ENCODE measurements at places on chromosomes 7 and 10.

- no peak for DNase-seq
Observed at GRCh38 chr10:48604991-48605508, at the start of gene ARHGAP22. ARHGAP22 (minus strand) TSS chr10:48605073; CDS start chr10:48604796, 277 bp downstream.

DNA sequence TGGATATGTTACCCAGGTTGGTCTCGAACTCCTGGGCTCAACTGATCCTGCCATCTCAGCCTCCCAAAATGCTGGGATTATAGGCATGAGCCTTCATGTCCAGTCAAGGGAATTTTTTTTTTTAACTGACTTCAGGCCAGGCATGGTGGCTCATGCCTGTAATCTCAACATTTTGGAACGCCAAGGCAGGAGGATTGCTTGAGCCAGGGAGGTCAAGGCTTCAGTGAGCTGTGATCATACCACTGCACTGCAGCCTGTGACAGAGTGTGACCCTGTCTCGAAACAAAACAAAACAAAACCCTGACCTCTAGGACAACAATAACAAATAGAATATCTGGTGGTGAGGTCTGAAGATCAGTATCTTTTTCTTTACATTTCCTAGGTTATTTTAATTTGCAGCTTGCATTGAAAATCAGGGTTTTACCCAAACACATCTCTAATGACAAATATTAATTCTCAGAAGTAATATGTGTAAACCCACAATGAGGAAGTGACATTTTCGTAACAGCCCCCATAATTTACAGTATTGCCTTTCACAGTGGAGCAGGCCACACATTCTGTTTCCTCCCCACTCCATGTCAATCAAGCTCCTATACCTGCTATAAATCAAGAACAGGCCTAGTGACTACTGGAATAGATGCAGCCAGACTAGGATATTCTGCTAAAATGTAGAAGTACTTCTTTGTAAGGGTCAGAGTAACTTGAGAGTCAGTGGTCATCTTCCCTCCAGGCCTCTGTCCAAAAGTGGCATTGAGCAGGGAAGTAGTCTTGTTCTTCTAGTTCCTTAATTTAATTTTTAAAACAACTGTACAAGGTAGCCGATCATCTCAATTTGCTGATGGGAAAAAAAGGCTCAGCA is 43.3 kb upstream of the ECHDC3 start:
- DNase-seq = no peak

- no peak for DNase-seq
Observed at GRCh38 chr10:75532253-75532924, 101.0 kb downstream of the LRMDA start.

DNA sequence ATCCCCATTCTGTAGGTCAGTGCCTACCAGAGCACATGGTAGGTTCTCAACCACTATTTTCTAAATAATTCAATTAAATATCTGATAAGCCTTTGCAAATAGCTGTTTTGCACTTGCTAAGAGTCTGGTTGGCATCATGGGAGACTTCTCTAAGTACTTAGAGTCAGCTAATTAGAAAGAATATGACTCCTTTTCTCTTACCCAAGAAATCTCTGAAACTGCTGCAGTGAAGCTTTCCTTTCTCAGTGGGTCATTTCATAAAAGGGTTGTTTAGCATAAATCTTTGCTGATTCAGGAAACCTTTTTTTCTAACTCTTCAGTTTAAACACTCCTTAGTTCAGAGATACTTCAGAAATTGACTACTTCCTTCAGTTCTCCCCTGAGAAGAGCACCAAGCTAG is 438.9 kb downstream of the ADRA2A start:
- DNase-seq = no peak

GRCh38 chr7:79293655-79294142 is 159.8 kb downstream of the MAGI2 start:
- peak; percentile 13 for DNase-seq

GRCh38 chr10:60096761-60097513 is 190.6 kb upstream of the CCDC6 start:
- no peak for DNase-seq

GRCh38 chr7:153413540-153414287 is 638.5 kb upstream of the DPP6 start:
- no peak for DNase-seq

DNA sequence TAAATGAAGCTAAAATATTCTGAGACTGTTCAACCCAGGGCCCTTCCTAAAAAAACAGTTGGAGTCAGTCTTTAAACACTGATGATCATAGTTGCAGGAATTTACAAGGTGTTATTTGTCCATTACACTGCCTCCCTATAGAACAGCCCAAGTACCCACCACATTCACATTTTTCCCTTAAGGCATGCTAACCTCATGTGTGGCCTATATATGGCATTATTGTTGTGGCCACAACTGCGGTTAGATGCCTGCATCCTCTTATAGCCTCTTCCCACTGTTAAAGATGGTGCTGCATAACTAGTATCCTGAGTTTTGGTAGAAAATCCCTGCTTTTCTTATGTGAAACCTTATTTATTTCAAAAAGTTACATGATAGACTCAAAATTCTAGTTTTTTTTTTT is 287.9 kb upstream of the SEMA3A start:
- DNase-seq = no peak

- DNase-seq = no peak
Observed at GRCh38 chr7:154729056-154729455, 273.9 kb downstream of the PAXIP1 start.

DNA sequence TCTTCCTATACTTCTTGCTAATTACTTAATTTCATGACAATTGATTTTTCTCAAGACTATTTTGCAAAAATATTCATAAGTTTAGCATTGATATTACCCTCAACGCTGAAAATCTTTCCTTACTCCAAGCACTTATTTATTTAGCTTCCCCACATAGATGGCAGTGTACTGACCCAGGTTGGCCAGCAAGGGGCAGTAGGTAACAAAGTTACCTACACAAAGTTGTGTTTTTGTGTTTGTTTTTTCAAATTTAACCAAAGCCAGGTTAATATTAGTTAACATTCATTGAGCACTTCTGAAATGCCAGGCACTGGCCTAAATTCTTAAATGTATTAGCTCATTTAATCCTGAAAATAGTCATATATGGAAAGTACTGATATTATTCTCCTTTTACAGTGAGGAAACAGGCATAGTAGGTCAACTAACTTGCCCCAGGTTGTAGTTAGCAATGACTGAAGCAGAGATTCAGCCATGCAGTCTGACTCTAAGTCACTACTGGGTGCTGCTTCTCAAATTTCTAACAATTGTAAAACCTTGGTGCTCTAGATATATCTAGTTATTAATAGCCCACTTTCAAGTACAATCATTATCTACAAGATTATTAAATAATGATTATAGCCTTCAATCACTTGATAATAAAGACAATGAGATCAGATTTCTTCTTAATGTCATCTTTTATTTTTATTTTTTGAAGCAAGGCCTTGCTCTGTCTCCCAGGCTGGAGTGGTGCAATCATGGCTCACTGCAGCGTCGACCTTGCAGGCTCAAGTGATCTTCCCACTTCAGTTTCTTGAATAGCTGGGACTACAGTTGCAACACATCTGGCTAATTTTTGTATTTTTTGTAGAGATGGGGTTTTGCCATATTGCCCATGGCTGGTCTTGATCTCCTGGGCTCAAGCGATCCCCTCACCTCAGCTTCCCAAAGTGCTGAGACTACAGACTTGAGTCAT is 5.8 kb upstream of the GGCT start:
- no peak for DNase-seq

- no peak for DNase-seq
Observed at GRCh38 chr10:116826803-116827202, 22.5 kb upstream of the ENO4 start.

DNA sequence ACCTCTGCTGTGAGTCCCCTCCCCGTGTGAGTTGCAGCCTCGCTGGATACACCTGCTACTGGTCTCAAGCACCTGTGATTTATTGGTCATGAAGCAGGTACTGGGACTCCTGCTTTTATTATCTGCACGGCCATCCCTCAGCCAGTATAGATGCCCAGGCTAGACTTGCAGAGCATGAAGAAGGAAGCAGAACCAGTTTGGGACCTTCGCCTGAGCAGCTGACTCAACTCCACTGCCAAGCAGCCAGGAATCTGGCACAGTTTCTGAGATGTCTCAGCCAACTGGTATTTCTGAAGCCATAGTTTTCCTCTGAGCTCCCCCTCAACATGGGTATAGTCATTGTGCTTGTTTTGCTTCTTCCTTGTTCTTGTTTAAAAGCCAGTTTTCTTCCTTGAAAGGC is 28.0 kb upstream of the SLC39A12 start:
- peak; percentile 37 for DNase-seq

GRCh38 chr7:96739167-96739566 is 29.5 kb upstream of the SEM1 start:
- no peak for DNase-seq

GRCh38 chr10:23331567-23332301 is 12.9 kb downstream of the C10orf67 start:
- DNase-seq = no peak

GRCh38 chr7:111053035-111053434 is 37.9 kb upstream of the LRRN3 start:
- no peak for DNase-seq
